ENCODE measurements at places on chromosomes 2 and 18.

- DNase-seq, result no peak
Measured at GRCh38 chr2:12704378-12704777, 12.4 kb upstream of the TRIB2 start.

- no peak for DNase-seq
Measured at GRCh38 chr2:17634997-17635396, 94.5 kb downstream of the VSNL1 start.

GRCh38 chr2:170886386-170886785 is 42.7 kb upstream of the GORASP2 start:
- no peak for DNase-seq

- DNase-seq, result no peak
Measured at GRCh38 chr2:165240916-165241315, 1.7 kb downstream of the SCN2A start.

- DNase-seq, result no peak
Measured at GRCh38 chr18:49638891-49639557, 77.2 kb downstream of the LIPG start.

GRCh38 chr2:120343100-120343432 is 2.9 kb upstream of the INHBB start:
- DNase-seq, result no peak

GRCh38 chr2:174335254-174335987 is 667 bp downstream of the SP9 start:
- no peak for DNase-seq

DNA sequence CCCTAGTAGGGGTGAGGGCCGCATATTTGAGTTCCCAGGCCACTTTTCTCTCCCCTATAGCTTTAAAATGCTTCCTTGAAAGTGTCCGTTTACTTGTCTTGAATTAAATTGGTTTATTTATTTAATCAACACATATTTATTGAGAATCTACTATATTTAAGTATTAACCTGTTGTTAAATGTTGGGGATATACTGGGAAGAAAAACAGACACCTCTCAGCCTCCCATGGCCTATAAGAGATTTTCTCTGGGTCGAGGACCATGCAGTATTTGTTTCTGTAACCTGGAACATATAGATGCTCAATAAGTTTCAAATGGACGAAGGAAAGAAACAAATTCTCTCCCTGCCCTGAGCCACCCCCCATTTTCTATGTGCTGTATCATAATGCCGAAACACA is 98.6 kb downstream of the INSIG2 start:
- DNase-seq, result no peak

DNA sequence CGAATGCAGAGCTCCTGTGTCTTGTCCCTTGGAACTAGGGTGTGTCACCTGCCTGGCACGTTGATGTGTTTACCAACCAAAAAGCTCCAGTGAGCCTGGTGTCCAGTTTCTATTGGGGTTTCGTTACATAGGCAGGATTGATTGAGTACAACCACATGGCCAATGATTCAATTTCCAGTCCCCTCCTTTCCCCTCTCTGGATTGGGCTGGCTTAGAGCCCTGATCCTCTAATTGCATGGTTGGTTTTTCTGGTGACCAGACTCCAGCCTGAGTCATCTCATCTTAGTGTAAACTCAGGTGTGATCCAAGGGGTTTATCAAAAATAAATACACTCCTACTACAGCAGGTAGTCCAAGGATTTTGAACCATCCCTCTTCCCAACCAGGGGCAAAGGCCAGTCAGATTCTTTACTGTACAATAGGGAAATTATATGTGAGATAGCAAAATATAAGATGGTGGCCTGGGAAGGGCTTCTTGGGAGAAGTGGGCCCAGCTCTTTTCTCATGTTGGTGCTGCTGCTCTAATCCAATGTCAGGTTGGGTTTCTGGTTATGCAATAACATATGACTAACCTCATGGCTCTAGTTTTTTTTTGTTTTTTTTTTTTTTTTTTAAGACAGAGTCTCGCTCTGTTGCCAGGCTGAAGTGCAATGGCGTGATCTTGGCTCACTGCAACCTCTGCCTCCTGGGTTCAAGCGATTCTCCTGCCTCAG is 64.7 kb upstream of the MGAT5 start:
- DNase-seq, result no peak

- no peak for DNase-seq
Measured at GRCh38 chr18:22346953-22347605, 70.6 kb downstream of the CTAGE1 start.

DNA sequence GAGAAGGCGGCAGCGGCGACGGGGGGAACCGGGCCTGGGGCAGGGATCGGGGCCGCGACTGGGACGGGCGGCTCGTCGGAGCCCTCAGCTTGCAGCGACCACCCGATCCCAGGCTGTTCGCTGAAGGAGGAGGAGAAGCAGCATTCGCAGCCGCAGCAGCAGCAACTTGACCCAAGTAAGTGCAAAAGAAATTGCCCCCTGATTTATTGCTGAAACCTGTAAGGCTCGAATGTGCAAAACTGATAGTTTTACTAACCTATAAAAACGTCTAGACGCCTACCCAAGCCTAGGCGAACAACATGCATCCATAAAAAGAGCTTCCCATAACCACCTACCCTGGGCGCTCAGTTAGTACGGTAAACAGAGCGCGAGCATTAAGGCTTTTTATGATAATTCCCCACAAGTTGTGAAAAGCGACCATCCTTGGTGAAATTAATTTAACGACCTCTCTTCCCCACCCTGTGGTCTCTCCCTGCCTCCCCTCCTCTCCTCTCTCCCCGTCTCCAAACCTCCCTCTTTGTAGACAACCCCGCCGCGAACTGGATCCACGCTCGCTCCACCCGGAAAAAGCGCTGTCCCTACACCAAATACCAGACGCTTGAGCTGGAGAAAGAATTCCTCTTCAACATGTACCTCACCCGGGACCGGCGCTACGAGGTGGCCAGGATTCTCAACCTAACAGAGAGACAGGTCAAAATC is 1.0 kb downstream of the HOXD9 start:
- DNase-seq, result no peak

DNA sequence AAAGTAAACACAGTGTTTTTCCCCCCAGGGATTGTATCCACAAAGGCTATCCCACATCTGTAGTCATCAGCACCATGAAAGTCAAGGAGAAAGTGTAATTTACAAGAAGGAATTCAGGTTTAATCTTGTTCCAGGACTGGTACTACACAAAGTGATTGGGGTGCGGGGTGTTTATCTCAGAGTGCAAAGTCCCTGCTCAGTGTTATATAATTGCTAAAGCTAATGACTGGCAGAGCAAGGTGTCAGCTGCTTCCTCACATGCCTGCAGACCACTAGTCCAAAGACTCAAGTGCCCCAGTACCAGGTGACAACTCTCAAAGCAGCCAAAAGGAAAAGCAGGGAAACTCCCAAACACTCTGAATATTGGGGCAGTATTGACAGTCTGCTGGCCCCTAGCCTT is 40.4 kb upstream of the PDCL3 start:
- no peak for DNase-seq

DNA sequence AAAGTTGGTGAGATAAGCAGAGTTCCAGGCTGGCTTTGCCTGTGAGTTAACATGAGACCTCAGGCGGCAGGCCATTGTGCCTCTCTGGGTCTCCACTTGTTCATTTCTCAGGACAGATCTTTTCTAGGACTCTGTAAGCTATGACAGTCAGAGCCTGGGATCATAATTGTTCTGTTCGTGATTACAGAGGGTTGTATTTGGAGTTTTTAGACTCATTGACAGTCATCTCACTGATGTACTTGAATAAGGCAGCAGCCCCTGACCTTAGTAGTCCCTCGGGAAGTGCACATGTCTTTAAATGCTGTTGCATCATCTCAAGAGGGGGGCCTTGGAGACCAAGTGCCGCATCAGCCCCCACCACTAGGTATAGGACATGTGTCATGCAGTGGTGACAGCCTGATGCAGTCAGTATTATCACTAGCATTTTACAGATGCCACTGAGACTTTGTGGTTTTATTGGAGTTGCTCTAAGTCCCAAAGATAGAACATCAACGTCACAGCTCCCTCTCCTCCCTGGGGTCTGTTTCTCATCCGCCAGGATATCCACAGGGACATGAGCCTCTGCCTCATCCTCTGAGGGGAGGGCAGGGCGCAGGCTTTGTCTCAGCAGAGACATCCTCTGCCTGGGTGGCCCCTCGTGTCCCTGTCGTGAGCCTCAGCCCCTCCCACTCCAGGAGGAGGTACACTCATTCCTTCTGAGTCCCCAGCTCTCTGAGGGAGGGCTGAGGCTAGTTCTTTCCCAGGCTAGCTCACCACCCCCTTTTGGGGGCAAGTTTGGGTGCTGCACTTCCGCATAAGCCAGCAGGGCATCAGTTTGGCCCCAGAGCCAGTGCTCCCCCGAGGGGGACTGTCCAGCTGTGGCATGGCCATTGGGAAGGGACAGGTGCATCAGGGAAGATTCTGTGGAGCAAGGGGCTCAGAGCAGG is 14.1 kb downstream of the GLI2 start:
- DNase-seq, result no peak

GRCh38 chr2:44107974-44108373 is 60.7 kb upstream of the PPM1B start:
- DNase-seq, result no peak

- no peak for DNase-seq
Measured at GRCh38 chr2:20536619-20537422, 89.9 kb downstream of the RHOB start.

Measured in stimulated activated CD8-positive, alpha-beta memory T cell treated with anti-CD3 and anti-CD28 coated beads, Interleukin-4, amount 100 ng/mL, for 1 hour (primary cell).